ENCODE measurements at places on chromosomes 6 and 20.

- DNase-seq, result no peak
These were observed 644.2 kb upstream of the GJE1 start for GRCh38 chr6:141488488-141488887.

DNA sequence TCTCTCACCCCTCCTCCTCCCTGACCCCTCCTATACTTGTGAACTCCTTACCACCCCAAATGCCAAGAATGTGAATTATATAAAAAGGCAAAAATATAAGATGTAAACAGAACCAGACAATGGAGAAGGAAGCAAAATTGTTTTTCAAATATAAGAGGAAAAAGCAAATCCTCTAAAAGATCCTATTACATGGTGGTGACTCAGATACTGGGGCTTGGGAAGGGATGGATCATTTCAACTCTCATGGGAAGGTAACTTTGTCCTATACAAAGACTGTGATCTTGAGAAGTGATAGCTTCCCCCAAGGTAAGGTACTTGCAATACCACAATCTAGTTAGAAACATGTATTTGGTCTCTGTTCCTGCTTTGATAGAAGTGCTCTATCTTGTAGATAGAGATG lies 24.6 kb upstream of the TNFRSF21 start:
- DNase-seq, result no peak

- no peak for DNase-seq
These were observed 52.4 kb downstream of the SCAND1 start for GRCh38 chr20:35901678-35902544.

GRCh38 chr6:161166176-161166575 lies 107.7 kb downstream of the AGPAT4 start:
- no peak for DNase-seq
